ENCODE measurements at places on chromosomes 7 and 10. TPM values are rescaled to one million over a fixed set of nuclear protein-coding genes. Genes with fewer than 3 reads are reported as not detected.

- H3K27me3 ChIP-seq, result no peaks in the 10 kb centered on the region
- peaks cover 9% of the 10 kb centered on the region for H3K36me3 ChIP-seq
- H3K27ac ChIP-seq, result no peak overlapping the region
Observed at GRCh38 chr7:20183086-20183485, 34.1 kb downstream of the MACC1 start.

The VSTM2A gene
- total RNA-seq, result 1.1 TPM

GRCh38 chr10:47350671-47351640 is 2.8 kb downstream of the RBP3 start:
- H3K36me3 ChIP-seq, result no peaks in the 10 kb centered on the region
- no peak overlapping the region for H3K4me3 ChIP-seq
- peaks cover 16% of the 10 kb centered on the region for H3K27me3 ChIP-seq
- peaks cover 2% of the 10 kb centered on the region for H3K4me1 ChIP-seq

DNA sequence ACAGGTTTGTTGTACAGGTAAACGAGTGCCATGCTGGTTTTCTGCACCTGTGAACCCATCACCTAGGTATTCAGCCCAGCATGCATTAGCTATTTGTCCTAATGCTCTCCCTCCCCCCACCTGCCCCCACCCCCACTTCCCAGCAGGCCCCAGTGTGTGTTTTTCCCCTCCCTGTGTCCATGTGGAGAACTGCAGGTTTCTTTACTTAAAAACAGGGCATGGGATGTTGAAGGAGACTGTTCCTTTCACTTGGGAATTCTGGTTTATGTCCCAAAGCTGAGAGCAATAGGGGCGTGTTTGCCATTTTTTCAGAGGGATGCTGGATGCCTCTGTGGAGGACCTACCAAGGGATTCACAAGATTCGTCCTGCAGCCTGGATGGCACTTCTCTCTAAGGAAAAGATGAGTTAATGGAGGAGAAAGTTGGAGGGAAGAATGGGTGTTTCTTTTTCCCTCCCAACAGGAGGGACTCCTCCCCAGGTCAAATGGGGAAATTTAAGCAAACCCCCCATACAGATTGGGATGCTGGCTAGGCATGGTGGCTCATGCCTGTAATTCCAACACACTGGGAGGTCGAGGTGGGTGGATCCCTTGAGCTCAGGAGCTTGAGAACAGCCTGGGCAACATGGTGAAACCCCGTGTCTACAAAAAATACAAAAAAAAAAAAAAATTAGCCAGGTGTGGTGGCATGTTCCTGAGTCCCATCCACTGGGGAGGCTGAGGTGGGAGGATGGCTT is 136.0 kb downstream of the GALNT17 start:
- peaks cover 15% of the 10 kb centered on the region for H3K4me1 ChIP-seq
- peaks cover 3% of the 10 kb centered on the region for H3K36me3 ChIP-seq
- no peak overlapping the region for H3K4me3 ChIP-seq
- no peak overlapping the region for H3K27ac ChIP-seq
- no peak for DNase-seq
- no peaks in the 10 kb centered on the region for H3K27me3 ChIP-seq

The CALD1 gene
- 95.4 TPM for total RNA-seq

GRCh38 chr7:155878250-155878649 is 66.0 kb upstream of the SHH start:
- no peaks in the 10 kb centered on the region for H3K36me3 ChIP-seq
- peaks cover 6% of the 10 kb centered on the region for H3K4me1 ChIP-seq
- peaks cover 36% of the 10 kb centered on the region for H3K27me3 ChIP-seq
- no peak overlapping the region for H3K4me3 ChIP-seq
- DNase-seq, result no peak

The TCERG1L gene
- 0.53 TPM for total RNA-seq

DNA sequence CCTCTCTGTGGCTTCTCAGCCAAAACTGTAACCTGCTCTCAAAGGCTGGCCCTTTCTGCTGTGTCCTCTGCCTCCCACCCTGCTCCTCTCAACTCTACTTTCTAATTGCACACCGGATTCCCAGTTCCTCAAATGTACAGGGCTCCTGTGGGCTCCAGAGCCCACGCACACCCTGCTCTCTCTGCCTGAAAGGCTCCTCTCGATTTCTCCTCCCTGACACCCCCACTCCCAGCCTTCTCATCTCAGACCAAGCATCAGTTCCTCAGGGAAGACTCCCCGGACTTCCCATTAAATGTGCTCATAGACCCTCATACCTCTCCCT is 111.7 kb upstream of the STEAP1B start:
- no peak overlapping the region for H3K27ac ChIP-seq
- no peaks in the 10 kb centered on the region for H3K36me3 ChIP-seq
- H3K4me3 ChIP-seq, result no peak overlapping the region
- H3K27me3 ChIP-seq, result no peaks in the 10 kb centered on the region

DNA sequence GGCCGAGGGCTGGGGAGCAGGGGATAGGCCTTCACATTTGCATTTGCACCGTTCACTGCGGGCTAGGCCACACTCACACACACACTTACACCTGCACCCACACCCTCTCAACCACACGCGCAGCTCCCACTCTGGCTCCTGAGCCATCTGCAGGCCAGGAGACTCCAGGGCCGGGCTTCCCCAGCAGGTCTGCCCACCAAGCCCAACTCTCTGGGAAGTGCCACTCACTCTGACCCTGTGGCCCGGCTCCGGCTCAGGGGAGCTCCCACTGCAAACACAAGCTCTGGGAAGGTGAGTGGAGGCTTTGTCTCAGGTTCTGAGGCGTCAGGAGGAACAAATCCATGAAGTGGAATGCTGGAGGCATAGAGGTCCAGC is 157.9 kb downstream of the NRF1 start:
- H3K4me3 ChIP-seq, result no peak overlapping the region
- no peaks in the 10 kb centered on the region for H3K27me3 ChIP-seq
- H3K36me3 ChIP-seq, result peaks cover 11% of the 10 kb centered on the region
- DNase-seq, result no peak
- H3K4me1 ChIP-seq, result peaks cover 2% of the 10 kb centered on the region
- H3K27ac ChIP-seq, result no peak overlapping the region

DNA sequence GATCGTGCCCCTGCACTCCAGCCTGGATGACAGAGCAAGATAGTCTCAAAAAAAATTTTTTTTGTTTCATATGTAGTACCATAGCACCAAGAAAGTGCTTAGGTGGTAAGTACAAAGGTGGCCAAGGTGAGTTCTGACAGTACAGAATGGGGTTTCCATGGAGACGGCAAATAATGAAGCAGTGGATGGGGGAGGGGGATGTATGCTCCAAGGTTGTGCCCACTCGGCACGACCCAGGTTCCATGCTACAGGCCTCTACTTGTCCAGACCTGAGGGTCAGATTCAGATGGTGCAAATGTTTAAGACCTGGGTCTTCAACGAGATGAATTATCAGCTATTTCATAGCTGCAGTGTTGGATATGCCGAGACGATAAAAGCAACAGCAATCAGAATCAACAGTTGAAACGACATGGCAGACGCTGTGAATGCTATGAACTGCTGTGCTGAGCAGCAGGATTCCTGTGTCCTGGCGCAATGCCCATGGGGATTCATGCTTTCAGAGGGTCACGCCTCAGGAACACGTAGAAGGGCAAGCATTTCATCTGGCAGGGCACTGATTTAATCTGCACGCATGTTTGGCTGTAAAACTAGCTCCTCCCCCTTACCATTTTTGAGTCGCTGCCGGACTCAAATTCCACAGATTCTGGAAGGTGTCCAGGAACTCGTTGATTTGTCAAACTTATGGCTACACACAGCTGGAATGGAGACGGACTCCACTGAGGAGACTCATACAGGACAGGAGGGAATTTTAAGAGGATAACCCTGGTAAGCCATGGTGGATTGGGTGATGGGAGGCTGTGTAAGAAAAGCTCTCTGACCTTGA is 256.5 kb downstream of the FRMD4A start:
- DNase-seq, result no peak
- H3K4me3 ChIP-seq, result no peak overlapping the region

The CPA1 gene
- 23.7 TPM for total RNA-seq

The CYP3A7 gene
- not detected for total RNA-seq

DNA sequence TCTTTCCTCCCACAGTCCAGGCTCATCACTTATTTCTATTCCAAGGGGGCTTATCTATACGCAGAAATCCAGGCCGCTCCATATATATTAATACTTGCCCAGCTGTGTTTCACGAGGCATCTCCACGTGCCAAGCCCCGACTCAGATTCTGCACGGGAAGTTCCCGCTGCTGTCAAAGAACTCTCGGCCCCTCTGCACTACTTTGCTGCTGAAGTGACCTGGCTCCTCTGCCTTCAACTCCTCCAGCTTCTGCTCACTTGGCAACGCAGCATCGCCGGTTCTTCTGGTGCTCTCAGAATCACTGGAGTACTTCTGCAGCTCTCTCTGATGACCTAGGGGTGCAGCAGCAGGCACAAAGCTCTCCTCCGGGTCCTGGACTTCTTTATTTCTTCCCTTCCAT is 9.7 kb upstream of the CHST12 start:
- H3K36me3 ChIP-seq, result no peaks in the 10 kb centered on the region
- no peak overlapping the region for H3K27ac ChIP-seq
- DNase-seq, result no peak

GRCh38 chr7:148264933-148265557 is 325.5 kb upstream of the C7orf33 start:
- peaks cover 17% of the 10 kb centered on the region for H3K27me3 ChIP-seq
- peaks cover 5% of the 10 kb centered on the region for H3K4me1 ChIP-seq
- H3K4me3 ChIP-seq, result no peak overlapping the region
- DNase-seq, result no peak
- H3K27ac ChIP-seq, result no peak overlapping the region

The BAMBI gene
- total RNA-seq, result 35.4 TPM

The STEAP4 gene
- total RNA-seq, result not detected

The HOXA11 gene
- total RNA-seq, result not detected

The FLNC gene
- 6.9 TPM for total RNA-seq

DNA sequence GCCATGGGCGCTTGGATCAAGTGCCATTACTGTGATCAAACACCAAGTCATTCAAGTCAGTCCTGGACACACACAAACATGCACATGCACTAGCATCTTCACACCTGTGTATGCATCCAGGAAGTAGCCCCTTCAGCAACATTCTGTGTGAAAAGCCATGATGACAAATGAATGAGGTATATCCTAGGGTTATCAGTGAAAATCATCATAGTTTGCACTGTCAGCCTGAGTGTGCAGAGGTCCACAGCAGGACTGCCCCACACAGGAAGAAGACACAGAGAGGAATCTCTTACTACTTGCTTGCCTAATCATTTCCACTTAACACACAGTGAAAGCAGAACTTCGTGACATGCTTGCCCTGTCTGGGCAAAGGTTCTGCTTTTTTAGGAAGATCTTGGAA is 184.0 kb upstream of the ADO start:
- H3K36me3 ChIP-seq, result no peaks in the 10 kb centered on the region
- DNase-seq, result no peak
- H3K27me3 ChIP-seq, result peaks cover 4% of the 10 kb centered on the region
- no peak overlapping the region for H3K27ac ChIP-seq
- peaks cover 6% of the 10 kb centered on the region for H3K4me1 ChIP-seq

GRCh38 chr7:90594751-90595317 is 1.3 kb upstream of the CDK14 start:
- peak overlapping the region; percentile 83 for H3K4me3 ChIP-seq
- DNase-seq, result no peak
- H3K4me1 ChIP-seq, result peaks cover 28% of the 10 kb centered on the region
- no peaks in the 10 kb centered on the region for H3K27me3 ChIP-seq

DNA sequence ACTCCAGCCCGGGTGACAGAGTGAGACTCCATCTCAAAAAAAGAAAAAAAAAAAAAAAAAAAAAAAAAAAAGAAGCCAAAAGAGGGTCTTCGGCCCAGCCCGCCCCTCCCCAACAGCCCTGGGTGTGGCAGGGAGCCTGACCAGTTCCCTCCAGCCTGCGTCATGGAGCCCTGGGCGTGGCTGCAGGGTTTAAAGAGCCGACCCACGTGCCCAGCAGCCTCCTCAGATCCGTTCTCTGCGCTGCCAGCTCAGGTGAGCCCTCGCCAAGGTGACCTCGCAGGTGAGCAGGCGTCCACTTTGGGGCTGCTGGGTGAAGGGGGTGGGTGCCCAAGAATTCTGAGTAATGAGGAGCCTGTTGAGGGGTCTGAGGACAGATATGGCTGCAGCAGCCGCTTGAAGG is at the start of gene FXYD4:
Gene FXYD4 (plus strand): TSS at position 219 of the 400 bp plus-strand sequence. CDS start 2,111 bp downstream, outside the sequence.
- H3K27me3 ChIP-seq, result no peaks in the 10 kb centered on the region
- no peak within 1 kb of the TSS for H3K4me3 ChIP-seq
- no peak for DNase-seq
- H3K4me1 ChIP-seq, result peaks cover 13% of the 10 kb centered on the region
- no peaks in the 10 kb centered on the region for H3K36me3 ChIP-seq

DNA sequence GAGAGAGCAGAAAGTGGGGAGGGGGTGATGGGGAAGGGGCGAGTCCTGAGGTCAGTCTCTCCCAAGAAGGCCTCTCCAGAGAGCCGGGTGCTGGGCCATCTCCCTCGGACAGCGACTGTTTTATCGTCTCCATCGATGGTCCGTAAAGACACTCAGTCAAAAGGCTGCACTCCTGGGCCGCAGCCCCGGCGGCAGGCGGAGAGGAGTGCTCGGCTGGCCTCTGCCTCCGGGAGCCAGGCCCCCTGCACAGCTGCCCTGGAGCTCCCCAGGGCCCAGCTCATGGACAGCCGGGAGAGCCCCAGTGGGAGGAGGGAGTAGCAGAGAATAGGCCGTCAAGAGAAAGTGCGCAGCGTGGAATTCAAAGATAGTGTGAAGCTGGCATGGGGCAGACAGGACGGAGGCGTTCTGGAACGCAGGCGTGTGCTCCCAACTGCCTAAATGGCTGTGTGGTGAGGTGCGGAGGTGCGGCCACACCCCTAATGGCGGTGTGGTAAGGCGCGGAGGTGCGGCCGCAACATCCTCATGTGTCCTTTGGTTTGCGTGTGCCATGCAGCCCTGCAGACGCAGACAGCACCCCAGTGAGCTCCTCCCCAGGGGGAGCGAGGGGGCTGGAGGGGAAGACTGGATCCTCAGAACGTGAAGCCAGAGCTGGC is 477.5 kb upstream of the FOXK1 start:
- H3K27ac ChIP-seq, result peak overlapping the region; percentile 55
- H3K4me1 ChIP-seq, result peaks cover 3% of the 10 kb centered on the region
- H3K36me3 ChIP-seq, result peaks cover 4% of the 10 kb centered on the region

- peaks cover 39% of the 10 kb centered on the region for H3K27me3 ChIP-seq
- H3K4me1 ChIP-seq, result peaks cover 20% of the 10 kb centered on the region
- DNase-seq, result peak; percentile 30
Observed at GRCh38 chr7:122885583-122886356, 490 bp downstream of the CADPS2 start.

DNA sequence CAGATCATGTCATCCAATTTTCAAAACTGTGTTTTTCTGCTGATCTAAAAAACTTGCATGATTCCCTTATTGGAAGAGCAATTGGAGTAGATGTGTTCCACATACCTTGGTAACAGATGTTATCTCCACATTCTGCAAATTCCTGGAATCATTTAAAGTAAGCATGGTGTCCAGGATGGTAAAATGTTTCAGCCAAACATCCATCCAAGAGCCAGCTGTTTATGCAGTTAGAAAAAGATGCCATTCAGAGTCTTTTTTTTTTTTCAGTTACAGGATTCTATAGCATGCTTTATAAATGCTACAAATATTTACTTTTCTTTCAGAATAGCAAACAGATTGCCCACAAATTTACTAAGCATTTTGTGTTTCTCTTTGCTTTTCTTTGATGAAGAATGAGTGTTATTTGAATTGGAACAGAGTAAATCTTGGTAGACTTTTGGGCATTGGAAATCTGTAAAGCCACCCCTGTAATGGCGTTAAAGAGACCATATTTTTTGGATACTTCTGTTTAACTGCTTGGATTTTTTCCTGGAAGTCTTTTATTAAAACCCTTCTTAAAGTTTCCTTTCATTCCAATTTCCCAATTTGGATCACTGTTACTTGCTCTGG is 149.8 kb downstream of the GNAT3 start:
- no peaks in the 10 kb centered on the region for H3K27me3 ChIP-seq
- no peak overlapping the region for H3K4me3 ChIP-seq
- DNase-seq, result no peak
- peaks cover 7% of the 10 kb centered on the region for H3K36me3 ChIP-seq
- no peak overlapping the region for H3K27ac ChIP-seq
- H3K4me1 ChIP-seq, result no peaks in the 10 kb centered on the region
